ENCODE measurements at places on chromosomes 3 and 15. TPM values are rescaled to one million over a fixed set of nuclear protein-coding genes. Genes with fewer than 3 reads are reported as not detected.

Gene XCR1
- not detected for total RNA-seq

Gene MAPKBP1
- 27.8 TPM for total RNA-seq

Gene SLC24A5
- total RNA-seq, result 0.20 TPM

Gene KCNMB3
- 3.3 TPM for total RNA-seq

Gene ZBTB47
- 81.3 TPM for total RNA-seq

GRCh38 chr3:79383402-79384012 lies 384.3 kb downstream of the ROBO1 start:
- no peaks in the 10 kb centered on the region for H3K4me1 ChIP-seq
- no peaks in the 10 kb centered on the region for H3K36me3 ChIP-seq
- no peaks in the 10 kb centered on the region for H3K27me3 ChIP-seq

DNA sequence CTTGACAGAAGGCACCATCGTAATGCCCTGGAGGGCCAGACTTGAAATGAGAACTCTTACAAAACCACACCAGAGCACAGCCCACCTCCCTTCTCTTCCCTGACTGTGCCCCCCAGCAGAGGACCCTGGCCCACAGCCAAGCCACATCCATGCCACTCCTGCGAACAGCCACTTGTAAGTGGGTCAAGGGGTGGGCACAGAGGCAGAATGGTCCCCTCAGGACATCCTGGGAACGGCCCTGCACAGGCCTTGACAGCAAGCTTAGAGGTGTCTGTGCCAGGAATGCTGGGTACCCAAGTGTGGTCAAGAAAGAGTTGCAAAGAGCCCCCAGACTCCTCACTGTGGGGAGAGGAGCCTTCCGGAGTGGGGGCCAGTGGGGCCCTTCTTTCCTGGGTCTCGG lies 33.3 kb downstream of the HCN4 start:
- no peak overlapping the region for H3K27ac ChIP-seq
- no peak overlapping the region for H3K4me3 ChIP-seq
- no peaks in the 10 kb centered on the region for H3K36me3 ChIP-seq

DNA sequence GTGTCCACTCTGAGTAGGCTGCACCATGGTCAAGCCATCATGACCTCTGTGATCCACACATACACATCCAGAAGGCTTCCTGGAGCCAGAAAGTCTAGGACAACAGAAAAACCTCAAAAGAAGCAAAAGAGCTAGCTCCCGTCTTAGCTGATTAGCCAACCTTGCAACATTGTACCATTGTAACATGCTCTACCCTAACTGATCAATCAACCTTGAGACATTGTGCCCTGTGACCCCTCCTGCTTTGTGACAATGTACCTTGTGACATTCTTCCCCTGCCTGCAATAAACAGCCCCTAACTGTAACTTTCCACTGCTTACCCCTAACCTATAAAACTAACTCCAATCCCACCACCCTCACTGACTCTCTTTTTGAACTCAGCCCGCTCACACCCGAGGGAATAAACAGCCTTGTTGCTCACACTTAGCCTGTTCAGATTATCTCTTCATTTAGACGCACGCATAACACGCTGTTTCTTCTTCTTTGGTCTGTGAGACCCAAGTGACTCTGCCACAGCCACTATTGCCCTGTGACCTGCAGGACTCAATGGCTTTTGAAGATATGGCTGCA lies 1104.6 kb downstream of the OTOL1 start:
- no peaks in the 10 kb centered on the region for H3K36me3 ChIP-seq
- no peak overlapping the region for H3K4me3 ChIP-seq
- no peaks in the 10 kb centered on the region for H3K4me1 ChIP-seq
- DNase-seq, result no peak
- no peak overlapping the region for H3K27ac ChIP-seq

DNA sequence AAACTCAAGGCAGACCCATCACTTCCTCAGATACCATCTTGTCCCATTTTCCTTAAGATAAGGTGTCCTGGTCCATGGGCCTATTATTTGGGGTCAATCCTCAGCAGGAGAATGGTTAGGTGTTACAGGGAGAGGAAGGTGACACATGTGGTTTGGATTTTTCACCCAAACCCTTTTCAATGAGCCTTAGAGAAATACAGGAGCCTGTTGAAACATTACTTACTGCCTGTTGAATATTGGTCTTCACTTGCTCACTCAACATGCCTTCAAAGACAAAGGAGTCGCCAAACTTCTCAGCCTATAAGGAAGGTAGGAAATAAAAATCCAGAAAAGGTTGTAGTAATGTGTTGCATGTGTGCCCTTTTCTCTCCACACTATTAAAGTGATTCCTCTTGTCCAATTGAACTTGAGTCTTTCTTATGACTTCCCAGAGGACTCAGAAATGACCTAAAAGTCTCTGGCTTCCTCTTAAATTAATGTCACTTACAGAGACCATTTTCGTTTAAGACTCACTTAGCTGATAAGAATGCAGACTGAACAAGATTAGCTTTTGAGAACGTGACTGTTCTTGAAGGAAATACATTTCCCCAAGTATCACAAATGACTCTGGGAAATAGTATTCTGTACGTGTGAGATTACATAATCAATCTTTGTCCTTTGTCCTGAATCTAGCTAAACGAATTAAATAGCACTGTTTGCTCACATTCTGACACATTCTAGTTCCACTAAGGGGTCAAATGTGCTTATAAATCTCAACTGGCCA lies 17.8 kb downstream of the SUMF1 start:
- H3K4me1 ChIP-seq, result no peaks in the 10 kb centered on the region
- no peak for DNase-seq
- no peak overlapping the region for H3K27ac ChIP-seq
- no peaks in the 10 kb centered on the region for H3K27me3 ChIP-seq
- no peaks in the 10 kb centered on the region for H3K36me3 ChIP-seq
